D341Med (cell line): ENCODE measurements at places on chromosomes 7 and 10.

DNA sequence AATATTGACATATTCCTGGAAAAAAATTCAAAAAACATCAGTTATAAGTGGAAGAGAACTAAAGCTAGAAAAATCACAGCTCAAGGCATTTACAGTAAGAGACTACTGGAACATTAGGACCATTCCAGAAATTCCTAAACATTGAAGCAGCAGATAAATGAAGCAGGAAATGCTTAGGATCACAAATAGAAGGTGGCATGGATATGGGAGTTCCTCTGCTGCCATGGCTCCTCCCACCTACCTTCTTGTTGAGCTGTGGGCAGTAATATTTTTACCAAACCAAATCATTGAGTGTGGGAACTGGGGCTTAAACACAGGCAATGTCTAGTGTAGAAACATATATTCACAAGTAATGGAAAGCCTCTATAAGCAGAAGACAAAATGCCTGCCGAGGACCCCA lies 292.8 kb downstream of the ANKRD7 start:
- no peak for DNase-seq

GRCh38 chr10:59666310-59666709 lies 43.3 kb downstream of the SLC16A9 start:
- DNase-seq = no peak

GRCh38 chr7:141550386-141551093 lies 670 bp upstream of the AGK start:
- DNase-seq = peak; percentile 47

DNA sequence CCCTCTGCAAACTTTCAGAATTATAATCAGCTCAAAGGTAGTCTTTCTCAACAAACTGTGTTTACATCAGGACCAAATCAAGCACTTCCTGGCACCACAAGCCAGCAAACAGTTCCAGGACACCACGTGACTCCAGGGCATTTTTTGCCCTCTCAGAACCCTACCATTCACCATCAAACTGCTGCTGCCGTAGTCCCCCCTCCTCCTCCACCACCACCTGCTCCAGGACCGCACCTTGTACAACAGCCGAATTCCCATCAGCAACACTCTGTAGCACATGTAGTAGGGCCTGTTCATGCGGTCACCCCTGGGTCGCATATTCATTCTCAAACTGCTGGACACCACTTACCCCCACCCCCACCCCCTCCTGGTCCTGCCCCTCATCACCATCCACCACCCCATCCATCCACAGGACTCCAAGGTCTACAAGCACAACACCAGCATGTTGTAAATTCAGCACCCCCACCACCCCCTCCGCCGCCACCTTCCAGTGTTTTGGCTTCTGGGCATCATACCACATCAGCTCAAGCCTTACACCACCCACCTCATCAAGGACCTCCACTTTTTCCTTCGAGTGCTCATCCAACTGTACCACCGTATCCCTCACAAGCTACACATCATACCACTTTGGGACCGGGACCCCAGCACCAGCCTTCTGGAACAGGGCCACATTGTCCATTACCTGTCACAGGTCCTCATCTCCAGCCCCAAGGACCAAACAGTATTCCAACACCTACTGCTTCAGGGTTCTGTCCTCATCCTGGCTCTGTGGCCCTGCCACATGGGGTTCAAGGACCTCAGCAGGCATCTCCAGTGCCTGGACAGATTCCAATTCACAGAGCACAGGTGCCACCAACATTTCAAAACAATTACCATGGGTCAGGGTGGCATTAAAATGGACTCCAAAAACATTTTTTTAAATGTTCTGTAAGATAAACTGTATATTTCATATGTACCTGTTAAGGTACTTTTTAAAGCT lies 98.7 kb downstream of the KMT2E start:
- no peak for DNase-seq

- DNase-seq = no peak
Measured at GRCh38 chr10:69497611-69498390, 46.5 kb downstream of the TSPAN15 start.

DNA sequence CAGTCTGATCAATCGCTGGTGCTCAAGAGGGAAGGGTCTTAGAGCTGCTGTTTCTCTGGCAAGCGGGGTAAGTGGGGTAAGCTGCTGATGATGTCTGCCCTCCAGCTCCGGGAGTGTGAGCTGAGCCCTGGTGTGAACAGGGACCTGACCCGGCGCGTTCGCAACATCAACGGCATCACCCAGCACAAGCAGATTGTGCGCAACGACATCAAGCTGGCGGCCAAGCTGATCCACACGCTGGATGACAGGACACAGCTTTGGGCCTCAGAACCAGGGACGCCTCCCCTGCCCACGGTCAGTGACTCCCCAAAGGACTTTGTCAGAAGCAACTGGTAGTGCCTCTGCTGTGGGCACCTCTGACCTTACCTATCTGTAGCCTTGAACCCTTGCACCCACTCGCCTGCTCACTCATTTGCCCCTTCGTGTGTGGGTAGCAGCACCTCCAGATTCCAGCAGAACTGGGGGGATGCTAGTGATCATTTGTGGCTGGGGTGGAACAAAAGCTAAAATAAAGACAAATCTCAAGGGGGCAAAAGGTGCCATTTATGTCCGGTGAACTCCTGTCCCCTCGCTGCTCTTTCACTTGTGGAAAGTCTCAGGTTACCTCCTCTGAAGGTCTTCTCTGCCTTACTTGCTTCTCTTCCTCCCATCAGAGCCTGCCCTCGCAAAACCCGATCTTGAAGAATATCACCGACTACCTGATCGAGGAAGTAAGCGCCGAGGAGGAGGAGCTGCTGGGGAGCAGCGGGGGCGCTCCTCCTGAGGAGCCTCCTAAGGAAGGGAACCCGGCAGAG lies 3.2 kb downstream of the UFSP1 start:
- peak; percentile 9 for DNase-seq

DNA sequence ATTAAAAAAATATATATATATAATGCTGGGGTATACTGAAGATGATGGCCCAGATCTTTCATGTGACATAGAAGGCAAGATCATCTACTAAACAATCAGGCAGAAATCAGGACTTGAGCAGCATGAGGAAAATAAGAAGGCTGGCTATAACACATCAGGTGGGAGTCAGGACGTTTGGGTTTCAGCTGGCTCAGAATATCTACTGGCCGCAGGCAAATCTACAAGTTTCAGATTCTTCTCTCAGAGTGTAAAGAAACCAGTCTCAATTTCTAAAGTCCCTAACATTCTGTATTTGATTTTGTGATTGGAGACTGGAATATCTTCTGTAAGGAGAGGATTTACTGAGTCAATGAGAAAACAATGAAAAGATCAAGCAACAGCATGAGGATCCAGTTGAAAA lies 37.7 kb upstream of the FAM3C start:
- no peak for DNase-seq

DNA sequence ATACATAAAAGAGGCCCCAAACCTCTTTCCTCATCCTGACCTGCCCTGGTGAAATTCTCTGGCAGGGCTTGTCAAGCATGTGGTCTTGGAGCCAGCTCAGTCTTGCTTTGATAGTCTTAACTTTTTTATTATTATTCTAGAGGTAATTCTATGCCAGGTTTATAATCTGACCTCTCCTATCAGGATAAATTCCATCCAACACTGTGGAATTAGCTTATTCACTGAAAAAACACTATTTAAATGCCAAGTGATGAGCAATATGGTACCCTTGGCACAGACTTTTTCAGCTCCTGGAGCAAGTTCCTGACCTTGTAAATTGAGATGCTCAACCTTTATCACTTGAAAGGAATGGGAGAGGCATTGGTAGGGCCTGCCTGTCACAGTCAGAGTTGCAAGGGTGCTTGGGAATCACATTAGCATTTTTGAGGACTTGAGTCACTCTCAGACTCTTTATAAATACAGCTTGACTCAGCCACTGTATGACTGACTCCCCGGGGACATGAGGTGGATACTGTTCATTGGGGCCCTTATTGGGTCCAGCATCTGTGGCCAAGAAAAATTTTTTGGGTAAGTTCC lies at the start of gene CPA4:
CPA4 (plus strand) TSS at position 480 of the 576 bp plus-strand sequence; CDS start at position 500, 20 bp downstream.
- no peak for DNase-seq

GRCh38 chr7:139094596-139094995 lies 14.9 kb downstream of the ZC3HAV1 start:
- no peak for DNase-seq

- DNase-seq = peak; percentile 73
Measured at GRCh38 chr10:98267894-98268693, at the start of gene LOXL4. Gene LOXL4 (minus strand): TSS chr10:98268194. CDS start chr10:98263019, 5,175 bp downstream.

GRCh38 chr10:70130878-70131559 lies 1.6 kb downstream of the AIFM2 start:
- no peak for DNase-seq

GRCh38 chr7:140771826-140772225 lies 75.3 kb downstream of the NDUFB2 start:
- no peak for DNase-seq

- no peak for DNase-seq
Measured at GRCh38 chr10:75944061-75944460, 512.6 kb downstream of the LRMDA start.

- DNase-seq = no peak
Measured at GRCh38 chr7:131124867-131125266, 202.8 kb upstream of the MKLN1 start.

GRCh38 chr10:4141471-4141870 lies 356.5 kb upstream of the KLF6 start:
- no peak for DNase-seq

DNA sequence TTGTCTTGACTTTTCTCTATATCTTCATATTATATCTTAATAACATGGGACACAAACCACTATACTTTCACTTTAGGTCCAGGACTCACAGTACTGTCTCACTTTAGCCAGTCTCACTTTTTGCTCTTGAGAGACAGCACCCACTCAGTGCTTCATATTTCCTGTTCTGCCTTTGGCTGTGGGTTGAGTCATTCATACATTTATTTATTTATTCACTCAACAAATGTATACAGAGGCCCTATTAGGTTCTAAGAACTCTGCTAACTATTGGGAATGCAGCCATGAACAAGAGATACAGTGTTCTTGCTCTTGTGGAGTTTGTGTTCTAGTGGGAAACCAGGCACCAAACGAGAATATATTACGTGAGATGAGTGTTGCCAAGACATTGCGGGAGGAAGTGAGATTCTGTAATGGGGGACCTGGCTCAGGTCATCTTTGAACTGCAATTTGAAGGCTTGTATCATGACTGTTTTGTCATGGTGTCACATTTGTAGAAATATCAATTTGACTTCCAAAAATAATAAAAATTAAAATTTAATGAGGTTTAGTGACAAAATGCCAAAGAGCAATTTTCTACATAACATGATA lies 190.1 kb downstream of the SDHAF3 start:
- no peak for DNase-seq

GRCh38 chr10:48494073-48494472 lies 110.8 kb downstream of the ARHGAP22 start:
- DNase-seq = peak; percentile 18

DNA sequence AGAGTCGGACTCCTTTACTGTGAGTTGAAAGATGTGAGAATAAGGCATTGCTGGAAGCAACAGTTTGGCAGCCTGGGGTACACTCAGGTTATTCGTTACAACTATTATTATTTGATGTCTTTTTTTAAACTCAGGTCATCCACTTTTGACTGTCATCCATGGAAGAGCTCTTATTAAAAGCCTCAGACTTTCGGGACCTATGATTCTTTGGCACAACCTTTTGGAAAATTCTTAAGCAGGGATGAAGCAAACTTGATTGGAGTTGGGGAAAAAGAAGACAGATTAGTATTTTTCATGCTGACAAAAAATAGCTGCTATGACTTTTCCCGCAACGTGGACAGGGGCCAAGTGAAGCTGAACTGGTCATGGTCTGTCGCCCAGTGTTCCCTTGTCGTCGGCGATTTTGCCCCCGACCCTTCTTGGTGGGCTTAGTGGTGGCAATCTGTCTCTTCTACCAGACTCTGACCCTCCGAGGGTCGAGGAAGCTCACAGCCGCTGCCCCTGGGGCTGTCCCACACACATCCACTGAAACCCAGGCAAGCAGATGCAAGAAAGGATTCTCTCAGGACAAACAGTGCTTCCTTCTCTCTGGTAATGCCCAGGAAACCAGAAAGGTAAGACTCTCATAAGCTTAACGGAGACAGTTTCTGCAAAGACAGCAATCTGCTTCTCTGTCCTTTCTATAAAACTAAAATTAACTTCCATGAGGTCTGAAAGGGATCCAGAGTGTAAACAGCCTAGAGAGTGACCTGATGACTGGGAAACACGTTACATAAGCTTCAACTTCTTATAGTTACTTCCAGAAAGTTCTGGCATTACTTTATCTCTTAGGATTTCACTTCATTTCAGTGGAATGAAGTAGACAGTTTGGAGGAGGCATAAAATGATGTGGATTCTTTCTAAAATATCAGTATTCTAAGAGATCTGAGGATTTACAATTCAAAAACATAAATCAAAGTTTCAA lies 1.0 kb downstream of the CPED1 start:
- peak; percentile 25 for DNase-seq

DNA sequence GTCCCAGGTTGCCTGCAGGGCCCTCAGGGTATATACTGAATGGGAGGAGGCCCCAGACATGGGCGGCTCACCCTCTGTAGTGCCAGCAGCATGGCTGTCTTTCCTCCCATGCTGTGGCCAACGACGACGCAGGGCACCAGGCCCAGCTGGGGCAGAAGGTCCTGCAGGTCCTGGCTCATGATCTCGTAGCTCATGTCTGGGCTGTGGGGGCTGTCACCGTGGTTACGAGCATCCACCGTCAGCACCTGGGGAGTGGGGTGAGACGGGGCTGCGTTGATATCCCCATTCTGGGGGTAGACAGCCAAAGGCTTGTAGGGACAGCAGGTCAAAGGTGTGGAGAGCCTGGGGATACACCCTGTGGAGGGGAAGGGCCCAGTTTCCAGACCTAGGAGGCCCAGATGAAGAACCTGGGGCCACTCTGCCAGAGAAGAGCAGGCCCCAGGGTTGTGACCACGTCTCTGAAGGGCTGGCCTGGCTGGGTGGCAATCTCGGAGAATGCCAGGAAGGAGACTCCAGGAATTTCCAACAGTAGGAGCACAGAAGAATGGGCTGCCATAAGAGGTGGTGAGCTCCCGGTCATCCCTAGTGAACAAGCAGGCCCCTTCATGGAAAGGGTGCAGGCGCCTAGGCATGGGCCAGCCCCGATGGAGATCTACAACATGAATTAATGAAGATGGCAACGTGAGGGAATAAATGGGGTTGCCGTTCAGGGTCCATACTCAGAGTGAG lies 947 bp downstream of the ABHD11 start:
- DNase-seq = no peak

GRCh38 chr7:82685214-82685613 lies 241.6 kb upstream of the CACNA2D1 start:
- no peak for DNase-seq

DNA sequence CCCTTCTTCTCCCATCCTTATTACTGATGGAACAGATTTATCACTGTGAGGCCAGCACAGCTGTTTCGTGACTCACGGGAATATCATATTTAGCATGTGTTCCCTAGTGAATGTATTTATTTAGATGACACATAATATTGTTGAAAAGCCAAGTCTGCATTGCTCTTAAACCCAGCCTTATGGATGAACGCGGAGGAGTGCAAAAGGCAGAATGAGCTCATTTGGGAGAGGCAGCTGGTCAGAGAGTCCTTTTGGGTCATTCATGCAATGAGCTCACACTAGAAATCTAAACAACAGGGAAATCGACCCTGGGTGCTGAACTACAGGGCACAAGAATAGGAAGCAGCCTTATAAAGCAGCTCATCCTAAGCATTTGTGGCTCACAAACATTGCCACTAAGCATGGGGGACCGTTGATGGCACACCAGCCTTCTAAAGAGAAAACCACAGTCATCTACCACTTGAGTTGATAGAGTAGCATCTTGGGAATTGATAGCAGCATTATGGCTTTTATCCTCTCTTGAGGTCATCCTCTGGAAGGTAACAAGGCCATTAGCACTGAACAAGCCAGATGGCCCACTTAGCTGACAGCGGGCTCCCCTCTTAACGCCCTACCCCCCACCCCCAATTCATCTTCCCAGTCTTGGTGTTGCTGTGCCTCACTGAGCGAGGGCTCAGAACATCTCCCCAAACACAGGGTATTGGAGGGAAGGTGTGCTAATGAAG lies 32.9 kb upstream of the SDK1 start:
- no peak for DNase-seq
